ENCODE measurements at places on chromosomes 1 and 21.

- DNase-seq = no peak
Measured at GRCh38 chr1:53396573-53397268, 62.5 kb upstream of the DMRTB1 start.

DNA sequence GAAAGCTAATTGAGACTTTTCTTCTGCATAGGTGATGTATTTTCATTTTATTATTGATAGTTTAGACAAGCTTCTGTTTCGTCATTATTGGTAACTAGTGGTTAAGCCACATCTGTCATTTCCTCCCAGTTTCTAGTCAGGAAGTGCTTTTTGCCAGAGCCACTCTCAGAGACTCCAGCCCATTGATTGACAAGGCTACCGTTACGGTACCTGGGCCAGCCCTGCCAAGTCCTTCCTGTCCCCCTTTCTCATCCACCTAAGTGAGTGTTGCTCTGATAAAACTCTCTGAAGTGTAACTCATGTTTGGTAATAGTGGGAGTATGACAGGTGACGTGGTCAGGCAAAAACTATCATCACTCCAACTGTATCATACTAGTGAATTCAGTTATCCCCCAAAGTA, 29.6 kb upstream of the AGL start:
- DNase-seq = no peak

DNA sequence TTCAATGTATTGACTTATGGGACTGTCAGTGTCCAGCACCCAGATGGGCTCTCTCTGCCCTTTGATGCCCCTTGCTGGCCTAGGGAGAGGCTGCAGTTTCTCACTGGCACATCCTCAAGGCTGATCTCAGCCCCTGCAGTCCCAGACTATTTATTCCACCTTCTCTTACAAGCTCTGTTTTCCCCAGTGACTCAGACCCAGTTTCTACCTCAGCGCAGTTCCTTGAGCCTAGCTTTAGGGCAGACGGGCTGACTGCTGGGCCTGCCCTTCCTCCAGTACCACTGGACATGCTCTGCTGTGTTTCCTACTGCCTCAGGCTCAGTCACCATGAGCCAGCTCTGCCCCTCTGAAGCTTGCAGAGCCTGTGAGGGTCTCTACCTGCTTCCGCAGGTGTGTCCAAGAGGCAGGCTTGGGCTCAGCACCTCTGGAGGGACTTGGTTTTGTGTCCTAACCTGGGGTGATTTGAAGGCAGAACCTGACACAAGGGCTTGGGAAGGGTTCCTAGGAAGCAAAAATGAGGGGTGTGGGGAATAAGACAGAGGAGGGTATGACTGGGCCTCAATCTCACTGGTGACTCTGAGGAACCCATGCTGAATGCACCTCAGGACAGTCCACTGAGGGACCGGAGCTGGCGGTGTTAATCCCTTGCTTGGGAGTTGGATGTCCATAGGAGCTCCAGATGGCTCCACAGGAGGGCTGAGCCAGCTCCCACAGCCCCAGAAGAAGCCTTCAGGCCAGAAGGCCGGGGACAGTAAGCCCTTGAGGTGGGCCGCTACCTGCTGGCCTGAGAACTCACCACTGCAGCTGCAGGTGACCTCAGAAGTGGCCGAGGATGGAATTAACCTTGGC, 689.9 kb downstream of the MATN1 start:
- no peak for DNase-seq

DNA sequence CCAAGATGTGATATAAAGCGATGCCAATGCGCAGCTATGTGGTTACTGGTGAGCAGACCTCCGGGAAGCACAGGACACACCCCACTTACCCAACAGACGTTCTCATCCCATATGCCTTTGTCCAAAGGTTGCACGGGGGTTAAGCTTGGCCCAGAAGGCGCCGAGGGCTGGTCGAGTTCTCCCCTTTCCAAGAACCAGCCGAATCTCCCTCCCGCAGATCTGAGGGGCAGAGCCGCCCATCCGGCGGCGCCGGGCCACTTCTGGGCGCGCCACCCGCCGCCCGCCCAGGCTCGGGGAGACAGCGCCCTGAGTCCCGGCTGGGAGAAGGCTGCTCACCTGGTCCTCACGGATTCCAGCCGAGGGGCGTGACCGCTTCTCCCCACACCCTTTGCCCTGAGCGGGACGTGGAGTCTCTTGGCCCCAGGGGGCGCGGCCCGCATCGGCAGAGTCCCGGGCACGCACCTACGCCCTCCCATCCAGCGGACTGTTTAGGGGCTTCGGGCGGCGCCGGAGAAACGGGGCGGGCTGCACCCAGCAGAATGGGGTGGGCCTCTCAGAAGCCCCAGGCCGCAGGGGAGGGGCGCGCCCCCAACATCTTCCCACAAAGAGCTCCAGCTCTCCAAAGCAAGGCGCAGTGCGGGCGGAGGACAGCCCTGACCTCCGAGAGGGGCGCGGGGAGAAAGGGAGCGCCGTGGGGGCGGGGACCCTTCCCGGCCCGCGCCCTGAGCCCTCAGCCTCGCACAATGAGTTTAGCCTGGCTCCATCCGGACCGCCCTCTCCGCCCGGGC, 615 bp downstream of the GPR161 start:
- DNase-seq = peak; percentile 30

GRCh38 chr1:173148971-173149370, 58.2 kb downstream of the TNFSF4 start:
- no peak for DNase-seq

DNA sequence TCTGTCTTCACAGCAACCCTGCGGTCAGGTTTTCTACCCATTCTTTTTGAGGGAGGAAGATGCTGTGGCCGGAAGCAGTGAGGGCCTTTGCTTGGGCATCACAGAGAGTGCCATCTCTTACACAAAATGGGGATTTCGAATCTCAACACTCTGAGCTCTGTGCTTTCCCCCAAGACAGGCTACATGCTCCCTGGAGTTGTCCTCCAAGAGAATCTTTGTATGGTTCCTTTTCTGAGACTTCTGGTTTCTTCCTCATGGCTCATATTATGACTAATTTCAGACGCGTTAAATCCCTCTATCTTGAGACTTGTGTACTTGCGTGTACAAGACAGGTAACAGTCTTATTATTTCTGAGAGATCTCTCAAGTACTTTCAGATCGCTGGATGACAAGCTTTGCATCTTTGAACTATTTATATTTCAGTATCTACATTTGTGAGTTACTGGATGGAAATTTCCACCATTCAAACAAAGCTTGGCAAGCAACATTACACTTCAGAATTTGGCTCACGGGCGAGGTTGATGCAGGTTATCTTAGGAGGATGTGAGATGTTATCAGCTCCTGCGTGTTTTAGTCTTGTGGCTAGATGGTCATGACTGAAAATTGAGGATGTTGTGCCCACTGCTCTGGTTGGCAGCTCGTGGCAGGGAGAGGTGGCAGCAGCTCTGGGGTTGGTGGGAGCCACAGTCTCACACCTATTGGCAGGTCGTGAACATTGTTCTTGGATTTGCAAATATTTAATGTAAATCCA, 19.4 kb downstream of the ABCG1 start:
- DNase-seq = no peak

DNA sequence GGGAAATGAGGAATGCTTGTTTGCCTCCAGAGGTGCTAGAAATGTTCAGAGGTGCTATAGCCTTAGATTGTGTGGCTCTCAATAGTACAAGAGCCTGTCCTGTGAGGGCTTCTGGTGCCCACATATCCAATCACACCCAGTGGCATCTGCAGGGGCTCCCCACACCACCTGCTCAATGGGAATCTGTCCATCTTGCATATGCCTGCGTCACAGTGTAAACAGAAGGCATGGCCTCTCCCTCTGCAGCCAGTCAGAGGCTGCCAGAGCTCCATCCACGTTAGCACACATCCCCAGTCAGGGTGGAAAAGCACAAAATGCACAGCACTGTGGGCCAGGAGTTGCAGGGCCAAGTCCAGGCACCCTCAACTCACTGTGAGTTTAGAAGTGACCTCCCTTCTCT, 113.6 kb upstream of the GRIK3 start:
- DNase-seq = no peak

DNA sequence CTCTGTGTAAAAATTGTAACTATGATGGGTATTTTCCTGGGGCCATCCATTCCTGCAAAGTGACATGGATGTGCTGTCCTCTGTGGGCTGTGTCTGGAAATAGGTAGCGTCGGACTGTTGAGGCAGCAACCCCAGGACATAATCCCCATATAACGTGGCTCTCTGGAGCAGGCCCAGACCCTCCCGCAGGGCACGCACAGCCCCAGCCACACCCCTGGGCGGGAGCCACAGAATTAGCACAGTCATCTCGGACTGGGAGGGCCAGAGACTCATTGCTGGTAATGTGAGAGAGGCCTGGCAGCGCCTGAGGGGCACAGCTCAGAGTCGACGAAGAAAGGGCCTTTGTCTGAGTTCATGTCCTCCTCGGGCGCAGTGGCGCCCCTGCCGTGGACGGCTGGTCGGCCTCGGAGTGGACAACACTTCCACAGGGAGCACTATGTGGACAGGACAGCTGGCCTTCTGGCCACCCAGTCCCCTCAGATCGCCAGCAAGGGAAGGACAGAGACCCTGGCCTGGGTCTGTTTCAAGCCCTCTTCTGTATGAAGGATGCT, 20.1 kb downstream of the SIM2 start:
- DNase-seq = no peak

DNA sequence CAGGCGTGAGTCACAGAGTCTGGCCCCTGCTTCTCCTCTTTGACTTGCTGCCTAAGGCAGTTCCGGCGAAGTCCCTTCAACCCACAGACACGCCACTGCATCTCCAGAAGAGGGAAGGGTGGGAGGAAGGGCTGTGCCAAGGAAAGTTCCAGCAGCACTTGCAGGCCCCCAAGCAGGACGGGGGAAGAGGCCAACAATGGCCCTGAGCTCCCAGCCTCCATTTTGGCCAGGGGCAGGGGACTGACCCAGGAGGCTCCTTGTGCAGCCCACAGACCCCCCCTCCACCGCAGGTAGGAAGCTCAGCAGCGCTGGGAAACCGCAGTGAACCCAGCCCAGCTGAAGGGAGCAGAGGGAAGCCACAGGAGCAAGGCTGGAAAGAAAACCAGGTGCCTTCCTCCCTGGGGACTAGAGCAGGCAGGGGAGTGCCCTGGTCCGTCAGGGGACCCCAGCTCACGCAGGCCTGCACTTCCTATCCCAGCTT, 35.4 kb downstream of the ACOT7 start:
- DNase-seq = no peak

DNA sequence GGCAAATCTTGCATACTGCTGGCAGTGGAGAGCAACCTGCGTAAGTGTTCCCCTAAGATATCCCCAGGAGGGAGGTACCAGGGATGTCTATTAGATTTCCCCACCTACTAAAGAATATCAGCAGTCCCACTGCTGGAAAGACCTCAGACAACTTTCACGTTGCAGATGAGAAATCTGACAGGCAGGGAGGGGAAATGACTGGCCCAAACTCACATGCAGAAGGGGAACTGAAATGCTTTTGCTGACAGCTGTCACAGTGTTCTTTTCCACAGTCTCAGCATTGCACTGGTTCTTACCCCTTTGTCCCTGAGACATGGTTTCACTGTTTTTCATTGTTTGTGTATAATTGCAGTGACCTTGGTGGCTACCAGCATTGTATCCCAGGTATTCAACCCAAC, 84.8 kb upstream of the ATP1A1 start:
- DNase-seq = no peak

DNA sequence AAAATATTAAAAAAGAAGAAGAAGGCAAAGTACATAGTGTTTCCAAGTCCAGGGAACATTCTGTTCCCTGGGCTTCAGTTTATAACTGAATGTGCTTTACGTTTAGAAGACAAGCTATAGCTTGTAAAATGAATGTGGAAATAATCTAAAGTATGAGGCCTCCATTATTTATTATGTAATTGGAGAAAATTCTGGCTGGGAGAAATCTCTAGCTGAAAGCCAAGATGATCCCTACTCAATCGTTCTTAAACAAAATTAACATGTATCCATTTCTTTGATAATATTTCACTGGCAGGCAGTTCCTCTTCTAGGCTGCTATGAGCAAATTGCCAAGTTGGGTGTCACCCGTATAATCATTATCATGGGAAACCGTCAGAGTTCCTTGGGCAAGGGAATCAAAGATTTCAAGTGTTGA, 52.2 kb upstream of the ETS2 start:
- no peak for DNase-seq

DNA sequence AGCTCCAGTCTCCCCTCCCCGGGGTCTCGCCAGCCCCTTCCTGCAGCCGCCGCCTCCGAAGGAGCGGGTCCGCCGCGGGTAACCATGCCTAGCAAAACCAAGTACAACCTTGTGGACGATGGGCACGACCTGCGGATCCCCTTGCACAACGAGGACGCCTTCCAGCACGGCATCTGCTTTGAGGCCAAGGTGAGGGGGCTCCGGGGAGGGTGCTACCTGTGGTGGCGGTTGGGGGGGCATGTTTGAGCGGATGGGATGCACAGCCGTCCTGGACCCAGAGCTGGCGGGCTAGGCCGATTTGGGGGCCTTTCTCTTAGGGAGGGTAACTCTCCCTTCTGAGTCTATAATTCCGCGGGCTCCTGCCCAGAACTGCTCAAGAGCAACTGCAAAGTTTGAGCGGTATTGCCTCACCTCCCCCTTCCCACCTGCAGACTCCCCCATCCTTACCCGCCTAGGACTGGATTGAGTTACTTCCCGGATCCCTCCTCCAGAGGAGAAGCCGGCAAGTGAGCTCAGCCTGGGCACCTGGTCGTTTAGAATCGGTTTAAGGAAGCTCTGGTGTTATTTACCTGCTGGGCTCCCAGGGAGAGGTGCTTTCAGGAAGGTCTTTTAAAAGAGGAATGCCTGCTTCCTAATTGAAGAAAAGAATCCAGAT, 730 bp downstream of the NOS1AP start:
- DNase-seq = no peak

GRCh38 chr1:70042090-70042731, 163.2 kb downstream of the LRRC40 start:
- DNase-seq = peak; percentile 4

GRCh38 chr1:47968556-47968888, 28.7 kb downstream of the TRABD2B start:
- no peak for DNase-seq

GRCh38 chr21:42969193-42969600, 5.2 kb upstream of the PKNOX1 start:
- DNase-seq = no peak

- peak; percentile 92 for DNase-seq
Measured at GRCh38 chr1:35605867-35606182, 32.7 kb downstream of the TFAP2E start.

DNA sequence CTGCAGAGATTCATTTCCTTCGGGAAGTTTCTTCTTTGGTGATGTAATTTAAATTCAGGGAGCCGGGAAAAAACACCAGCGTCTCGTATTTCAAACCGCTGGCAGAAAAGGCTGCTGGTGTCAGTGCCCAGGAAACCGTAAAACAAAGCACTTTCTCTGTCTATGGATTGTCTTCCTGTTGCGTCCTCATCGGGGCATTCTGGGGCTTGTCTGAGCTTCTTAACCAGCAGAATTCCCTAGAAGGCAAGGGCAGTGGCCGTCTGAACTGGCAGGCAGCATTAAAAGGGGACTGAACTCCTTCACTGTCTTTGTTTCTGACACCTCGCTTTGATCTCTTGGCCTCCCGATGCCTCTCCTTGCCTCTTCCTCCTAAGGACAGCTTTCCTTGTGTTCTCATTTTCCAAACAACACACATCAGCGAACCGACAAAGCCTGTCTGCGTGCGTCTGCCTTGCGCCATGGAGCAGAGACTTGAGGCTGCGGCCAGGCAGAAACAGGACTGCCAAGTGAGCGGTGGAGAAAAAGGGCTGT, 391.6 kb upstream of the VAMP3 start:
- peak; percentile 71 for DNase-seq

- no peak for DNase-seq
Measured at GRCh38 chr21:39705849-39706248, 39.1 kb upstream of the IGSF5 start.

- DNase-seq = peak; percentile 86
Measured at GRCh38 chr1:155063550-155064110, at the start of gene EFNA4. EFNA4 (plus strand) TSS chr1:155063740; CDS start chr1:155063824, 84 bp downstream.
